Stimulated activated memory B cell treated with anti-CD40 and anti-IgM and Interleukin-4, amounts not matched to agents 10 μg/mL and 1 μg/mL and 100 μg/mL, for 72 hours (primary cell): ENCODE measurements at places on chromosomes 4 and X.
A peak's percentile ranks its signal among the peaks of the same experiment; 100 is the strongest.

DNA sequence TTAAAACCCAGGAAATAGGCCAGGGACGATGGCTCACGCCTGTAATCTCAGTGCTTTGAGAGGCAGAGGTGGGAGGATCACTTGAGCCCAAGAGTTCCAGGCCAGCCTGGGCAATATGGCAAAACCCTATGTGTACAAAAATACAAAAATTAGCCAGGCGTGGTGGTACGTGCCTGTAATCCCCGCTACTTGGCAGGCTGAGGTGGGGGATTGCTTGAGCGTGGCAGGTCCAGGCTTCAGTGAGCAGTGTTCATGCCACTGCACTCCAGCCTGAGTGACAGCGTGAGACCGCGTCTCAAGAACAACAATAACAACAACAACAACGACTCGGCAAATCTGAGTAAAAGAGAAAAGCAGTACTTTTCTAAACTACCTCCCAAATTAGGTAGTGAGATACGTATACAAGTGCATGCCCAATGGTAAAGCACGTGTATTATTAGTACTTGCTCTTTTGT, 13.0 kb upstream of the NDUFC1 start:
- ATAC-seq: peak; percentile 87

DNA sequence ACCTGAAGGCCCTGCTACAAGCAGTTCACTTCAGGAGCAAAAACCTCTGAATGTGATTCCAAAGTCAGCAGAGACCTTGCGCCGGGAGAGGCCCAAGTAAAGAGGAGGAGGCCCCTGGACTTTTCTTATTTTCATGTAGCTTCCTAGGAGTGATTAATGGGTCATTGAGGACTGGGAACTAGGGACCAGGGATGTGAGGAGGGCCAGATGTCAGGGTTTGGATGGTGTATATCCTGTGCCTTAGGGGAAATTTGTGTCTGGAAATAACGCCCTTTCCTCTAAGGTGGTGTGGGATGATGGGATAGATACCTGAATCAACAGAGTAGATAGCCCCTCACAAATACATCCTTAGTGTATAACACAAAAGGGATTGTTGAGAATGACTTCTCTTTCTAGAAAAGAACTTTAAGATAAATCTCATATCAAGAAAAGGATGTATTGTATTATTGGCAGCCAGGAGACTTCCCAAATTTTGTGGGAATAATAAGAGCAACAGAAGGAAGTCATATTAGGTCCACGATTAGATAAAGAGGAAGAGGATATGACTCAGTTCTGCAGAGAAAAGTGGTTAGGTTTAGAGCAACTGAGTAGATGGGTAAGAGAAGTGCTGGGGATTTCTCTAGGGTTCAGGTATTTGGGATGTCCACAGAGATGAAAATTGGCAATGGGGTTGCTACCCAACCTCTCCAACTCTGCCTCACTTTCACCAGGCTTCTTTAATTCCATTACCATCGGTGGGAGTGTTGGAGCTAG, 1.1 kb downstream of the ITGB1BP2 start:
- no peak for ATAC-seq

- ATAC-seq: no peak
Measured at GRCh38 chrX:47221756-47222155, 3.3 kb downstream of the CDK16 start.

GRCh38 chr4:82711158-82711785, 87.3 kb downstream of the SCD5 start:
- no peak for ATAC-seq

DNA sequence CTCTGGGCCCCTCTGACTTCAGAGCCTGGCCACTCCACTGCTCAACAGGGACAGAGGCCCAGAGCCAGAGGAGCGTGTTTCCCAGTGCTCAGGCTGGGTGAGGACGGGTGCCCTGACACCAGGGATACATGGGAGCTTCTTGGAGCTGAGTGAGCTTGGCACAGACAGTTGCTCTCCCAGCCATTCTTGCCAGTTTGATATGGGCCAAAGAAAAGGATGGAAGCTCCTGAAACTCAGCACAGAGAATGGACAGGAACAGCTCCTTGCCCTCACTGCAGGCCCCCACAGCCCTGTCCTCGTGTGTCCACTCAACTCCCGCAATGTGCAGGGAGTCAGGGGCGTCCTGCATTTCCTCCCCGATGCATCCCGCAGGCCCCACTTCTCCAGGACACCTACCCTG, 38.8 kb downstream of the NSG1 start:
- no peak for ATAC-seq

- ATAC-seq: no peak
Measured at GRCh38 chr4:7795983-7796382, 143.7 kb downstream of the AFAP1 start.

DNA sequence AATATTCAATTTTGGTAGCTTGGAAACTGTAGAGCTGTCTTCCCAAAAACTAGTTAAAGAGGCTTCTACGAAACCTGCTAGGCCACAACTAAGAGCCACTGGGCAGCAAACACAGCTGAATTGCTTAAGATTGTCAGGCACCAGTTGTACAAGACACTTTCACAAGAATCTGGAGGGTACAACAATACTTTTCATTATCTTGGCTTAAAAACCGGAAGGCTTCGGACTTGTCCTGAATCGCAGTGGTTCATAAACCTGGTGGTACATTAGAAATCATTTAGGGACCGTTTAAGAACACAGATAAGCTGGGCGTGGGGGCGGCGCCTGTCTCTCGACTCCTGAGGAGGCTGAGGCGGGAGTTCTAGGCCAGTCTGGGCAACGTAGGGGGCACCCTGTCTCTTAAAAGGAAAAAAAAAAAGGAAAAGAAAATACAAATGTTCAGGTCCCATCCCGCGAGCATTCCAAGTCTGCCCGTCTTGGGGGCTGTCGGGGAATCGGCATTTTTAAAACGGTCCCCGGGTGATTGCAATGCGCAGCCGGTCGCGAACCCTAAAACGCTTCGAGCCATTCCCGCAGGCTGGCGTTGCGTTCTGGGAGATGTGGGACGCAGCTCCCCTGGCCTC, 763 bp downstream of the PYURF start:
- no peak for ATAC-seq

- peak; percentile 65 for ATAC-seq
Measured at GRCh38 chrX:134171661-134172587, 65.1 kb upstream of the CCDC160 start.
